Lung (tissue), 17 donors: ENCODE measurements at places on chromosomes 12 and 14. TPM values are rescaled to one million over a fixed set of nuclear protein-coding genes. Genes with fewer than 3 reads are reported as not detected.
A peak's percentile ranks its signal among the peaks of the same experiment; 100 is the strongest.

BDKRB1 gene
- 0.23 TPM for total RNA-seq

GRCh38 chr14:31425905-31426304, 5.6 kb upstream of the HEATR5A start:
- DNase-seq, result no peak

GRCh38 chr12:9699269-9699897, 29.9 kb downstream of the CLEC2D start:
- no peak for DNase-seq

DNA sequence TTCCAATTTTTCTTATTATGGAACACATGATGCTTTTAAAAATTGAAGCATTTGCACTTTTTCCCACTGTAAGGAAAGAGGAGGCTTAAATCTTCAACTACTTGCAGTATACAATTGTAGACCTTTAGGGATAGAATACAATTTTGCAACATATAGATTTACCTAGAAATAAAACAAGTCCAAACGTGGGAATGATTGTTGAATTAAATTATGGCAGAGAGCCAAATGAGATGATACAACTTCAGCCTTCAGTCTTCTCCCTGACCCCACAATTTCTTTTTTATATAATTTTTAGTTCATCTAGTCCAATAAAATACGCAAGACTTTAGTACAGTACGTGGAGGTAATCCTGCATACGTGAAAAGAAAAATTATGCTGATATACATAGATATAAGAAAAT, 666.5 kb downstream of the SLC16A7 start:
- no peak for DNase-seq

ANO2 gene
- 11.3 TPM for total RNA-seq

USP30 gene
- total RNA-seq, result 17.9 TPM

DNA sequence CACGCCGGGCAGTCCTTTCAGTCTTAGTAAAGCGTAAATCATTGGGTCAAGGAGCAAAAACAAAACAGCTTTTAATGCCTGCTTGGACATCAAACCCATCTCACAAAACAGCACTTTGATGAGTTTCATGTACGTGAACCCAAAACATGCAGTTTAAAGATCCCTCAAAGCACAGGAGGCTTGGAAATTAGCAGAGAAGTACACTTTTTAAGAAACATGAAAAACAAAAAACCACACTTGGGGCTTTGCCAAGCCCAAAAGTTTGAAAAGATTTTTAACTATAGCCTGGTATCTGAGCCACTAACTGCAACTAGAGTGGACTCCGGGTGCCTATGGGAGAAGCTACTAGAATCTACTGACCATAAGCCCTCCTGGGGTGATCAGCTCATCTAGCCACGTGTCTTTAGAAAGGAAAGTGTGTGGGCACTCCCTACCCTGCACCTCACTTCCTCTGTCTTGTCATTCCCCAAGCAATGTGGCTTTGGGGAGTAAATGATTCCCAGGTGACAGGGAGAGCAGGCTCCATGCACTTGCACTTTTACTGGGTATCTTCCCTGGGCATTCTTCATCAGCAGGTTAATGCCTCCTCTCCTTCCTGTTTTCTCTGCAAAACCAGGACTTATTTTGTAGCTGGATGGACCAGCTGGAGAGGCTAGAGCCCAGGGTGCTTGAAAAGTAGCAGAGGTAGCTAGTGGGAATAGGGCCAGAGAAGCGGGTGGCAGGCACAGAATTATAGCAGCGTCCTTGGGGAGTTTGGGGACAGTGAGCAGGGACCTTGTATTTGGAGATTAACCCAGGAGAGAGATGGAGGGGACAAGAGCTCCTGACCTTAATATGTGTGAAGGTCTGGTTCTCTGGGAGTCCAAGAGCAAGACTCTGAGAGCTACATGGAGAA, 339.3 kb downstream of the BCL11B start:
- DNase-seq, result no peak

MMP17 gene
- total RNA-seq, result 1.7 TPM

- DNase-seq, result peak; percentile 83
Observed at GRCh38 chr14:99215277-99215676, 56.7 kb downstream of the BCL11B start.

DNA sequence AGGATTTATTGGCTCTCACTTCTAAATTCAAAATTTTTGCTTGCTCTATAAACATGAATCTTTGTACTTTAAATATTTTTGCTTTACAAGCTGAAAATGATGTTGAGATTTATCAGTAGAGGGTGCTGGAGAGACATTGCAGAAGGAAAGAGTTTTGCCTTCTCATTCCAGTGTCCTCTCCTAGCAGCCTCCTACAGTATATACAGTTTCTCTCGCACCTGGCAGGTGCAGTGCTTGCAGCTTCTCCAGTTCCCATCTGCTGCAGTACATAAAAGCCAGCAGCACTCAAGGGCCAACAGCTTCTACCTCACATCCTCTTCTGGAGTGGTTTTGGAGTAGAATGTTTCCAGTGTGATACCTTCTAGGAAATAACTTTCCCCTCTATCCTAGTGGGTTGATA, 601.8 kb upstream of the ATXN7L3B start:
- DNase-seq, result no peak

- no peak for DNase-seq
Observed at GRCh38 chr14:53331247-53331646, 178.1 kb upstream of the DDHD1 start.

MYO1H gene
- total RNA-seq, result 0.15 TPM

WNT1 gene
- 0.20 TPM for total RNA-seq

NFE2 gene
- total RNA-seq, result 6.9 TPM

GRCh38 chr14:90513161-90514014, 116.6 kb downstream of the CALM1 start:
- DNase-seq, result peak; percentile 96
